ENCODE measurements at places on chromosomes 2 and 18. TPM values are rescaled to one million over a fixed set of nuclear protein-coding genes. Genes with fewer than 3 reads are reported as not detected.

GRCh38 chr2:239012228-239012627 is 164.3 kb downstream of the TWIST2 start:
- DNase-seq, result no peak
- no peak overlapping the region for H3K27ac ChIP-seq
- no peaks in the 10 kb centered on the region for H3K27me3 ChIP-seq
- H3K4me3 ChIP-seq, result no peak overlapping the region

- H3K27ac ChIP-seq, result no peak overlapping the region
- H3K27me3 ChIP-seq, result no peaks in the 10 kb centered on the region
- no peaks in the 10 kb centered on the region for H3K36me3 ChIP-seq
- DNase-seq, result no peak
- H3K4me1 ChIP-seq, result no peaks in the 10 kb centered on the region
Observed at GRCh38 chr2:34570266-34570872, 971.3 kb upstream of the FAM98A start.

DNA sequence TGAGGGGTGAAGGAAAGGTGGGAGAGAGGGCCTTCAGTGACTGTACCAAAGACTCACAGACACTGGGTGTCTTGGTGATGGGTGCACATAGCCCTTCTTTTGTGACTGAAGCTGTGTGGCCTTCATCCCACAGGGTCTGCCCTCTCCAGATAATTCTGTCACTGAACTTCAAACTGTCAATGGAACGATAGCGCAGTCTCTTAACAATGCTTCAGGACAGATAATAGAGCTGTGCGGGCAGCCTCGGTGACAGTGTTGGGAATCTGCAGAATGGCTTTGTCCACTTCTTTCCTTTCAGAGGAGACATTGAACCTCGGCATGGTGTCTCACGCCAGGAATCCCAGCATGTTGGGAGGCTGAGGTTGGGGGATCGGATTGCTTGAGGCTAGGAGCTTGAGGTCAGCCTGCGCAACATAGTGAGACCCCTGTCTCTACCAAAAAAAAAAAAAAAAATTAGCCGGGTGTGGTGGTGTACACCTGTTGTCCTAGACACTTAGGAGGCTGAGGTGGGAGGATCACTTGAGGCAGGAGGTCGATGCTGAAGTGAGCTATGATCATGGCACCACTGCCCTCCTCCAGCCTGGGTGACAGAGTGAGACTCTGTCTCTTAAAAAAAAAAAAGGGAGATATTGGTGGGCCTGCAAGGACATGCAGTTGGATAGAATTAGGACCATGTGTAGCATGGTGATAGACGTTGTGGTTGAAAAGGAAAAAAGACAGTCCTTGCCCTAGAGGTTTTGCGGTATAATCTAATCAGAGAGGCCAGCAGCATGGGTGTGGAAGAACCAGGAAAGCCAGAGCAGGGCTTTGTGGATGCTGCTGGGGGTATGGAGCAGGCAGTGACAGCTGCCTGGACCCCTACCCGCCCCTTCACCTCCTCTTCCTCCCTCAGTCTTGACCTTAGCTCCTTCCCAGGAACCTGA is 91.4 kb downstream of the LDLRAD4 start:
- DNase-seq, result no peak
- H3K27ac ChIP-seq, result no peak overlapping the region
- H3K4me1 ChIP-seq, result peaks cover 43% of the 10 kb centered on the region

DNA sequence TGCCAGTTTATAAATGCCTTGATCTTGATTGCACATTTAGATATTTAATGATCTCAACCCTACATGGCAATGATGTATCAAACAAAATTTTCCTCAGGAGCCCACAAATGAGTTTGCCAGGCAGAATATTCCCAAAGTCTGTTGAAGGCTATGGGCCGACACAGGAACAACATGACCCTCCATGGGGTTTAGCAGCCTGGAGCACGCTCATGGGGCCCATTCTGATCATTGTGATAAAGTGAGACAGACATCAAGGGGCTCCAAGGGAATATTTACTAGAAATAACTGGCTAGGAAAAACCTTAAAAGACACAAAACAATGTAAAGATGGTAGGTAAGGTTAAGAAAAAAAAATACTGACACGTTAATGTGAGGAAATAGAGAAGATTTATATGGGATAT is 485.4 kb downstream of the PLCL1 start:
- H3K4me1 ChIP-seq, result no peaks in the 10 kb centered on the region
- peaks cover 15% of the 10 kb centered on the region for H3K27me3 ChIP-seq
- DNase-seq, result no peak
- H3K4me3 ChIP-seq, result no peak overlapping the region
- H3K27ac ChIP-seq, result no peak overlapping the region

DNA sequence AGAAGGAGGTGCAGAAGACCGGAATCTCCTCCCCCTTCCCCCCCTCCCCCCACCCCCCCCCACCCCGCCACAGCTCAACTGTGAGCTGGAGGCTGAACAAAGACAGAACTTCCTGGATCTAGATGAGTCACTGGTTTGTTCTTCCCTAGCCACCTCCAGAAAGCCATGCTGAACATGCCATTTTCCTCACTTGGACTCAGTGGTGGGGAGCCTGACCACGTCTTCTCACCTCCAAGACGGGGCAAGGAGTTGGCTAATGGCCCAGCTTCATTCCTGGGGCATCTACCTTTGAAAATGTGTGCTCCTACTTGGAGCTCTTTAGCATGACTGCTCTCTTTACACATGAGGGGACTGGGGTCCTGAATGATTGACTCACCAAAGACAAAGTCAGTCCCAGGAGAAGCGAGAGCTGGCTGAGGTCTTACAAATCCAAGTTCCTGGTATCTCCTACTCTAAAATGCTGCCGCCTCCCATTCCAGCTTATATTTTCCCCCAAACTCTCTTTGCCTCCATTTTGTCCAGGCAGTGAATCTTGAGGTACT is 22.6 kb upstream of the FZD5 start:
- no peaks in the 10 kb centered on the region for H3K36me3 ChIP-seq
- no peak for DNase-seq
- H3K4me1 ChIP-seq, result no peaks in the 10 kb centered on the region
- H3K27ac ChIP-seq, result no peak overlapping the region
- H3K27me3 ChIP-seq, result peaks cover 2% of the 10 kb centered on the region

DNA sequence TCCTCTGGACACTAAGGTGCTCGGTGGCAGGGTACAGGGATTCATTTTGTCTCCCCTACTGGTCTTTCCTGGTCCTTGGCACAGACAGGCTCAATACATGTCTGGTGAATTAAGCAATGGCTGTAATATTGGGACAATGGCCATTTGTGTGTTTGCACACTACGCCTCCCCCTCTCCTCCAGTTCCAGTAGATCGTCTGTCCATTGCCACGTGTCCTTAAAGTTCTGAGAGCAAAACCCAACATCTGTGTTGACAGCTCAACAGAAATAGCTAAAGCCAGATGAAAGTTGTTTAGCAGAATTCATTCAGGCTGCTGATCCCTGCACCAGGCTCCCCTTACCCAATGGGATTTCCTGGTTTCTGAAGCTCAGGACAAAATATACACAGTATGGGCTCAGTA is 9.0 kb upstream of the FABP1 start:
- H3K27me3 ChIP-seq, result peaks cover 19% of the 10 kb centered on the region
- H3K4me1 ChIP-seq, result no peaks in the 10 kb centered on the region
- no peak for DNase-seq
- no peak overlapping the region for H3K27ac ChIP-seq

GRCh38 chr2:147782141-147782930 is 62.5 kb upstream of the ACVR2A start:
- no peaks in the 10 kb centered on the region for H3K4me1 ChIP-seq
- H3K27me3 ChIP-seq, result peaks cover 2% of the 10 kb centered on the region
- no peak overlapping the region for H3K4me3 ChIP-seq

DNA sequence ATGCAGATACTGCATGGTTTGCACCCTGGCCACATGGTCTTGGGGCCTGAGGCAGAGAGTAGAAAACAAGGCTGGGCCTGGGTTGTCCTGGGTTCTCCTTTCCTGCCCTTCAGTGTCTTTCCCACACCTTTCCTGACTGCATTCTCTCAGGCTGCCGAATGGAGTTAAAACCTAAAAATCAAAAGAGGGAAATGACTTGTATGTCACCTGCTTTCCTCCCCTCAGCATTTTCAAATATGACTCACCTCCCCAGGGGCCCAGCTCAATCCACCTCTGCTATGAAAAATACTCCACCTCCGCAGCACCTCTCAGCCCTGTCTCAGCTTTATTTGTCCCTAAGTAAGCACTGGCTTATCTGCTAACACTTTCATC is 457.8 kb upstream of the MEX3C start:
- DNase-seq, result no peak
- no peak overlapping the region for H3K4me3 ChIP-seq
- no peak overlapping the region for H3K27ac ChIP-seq
- H3K27me3 ChIP-seq, result no peaks in the 10 kb centered on the region
- no peaks in the 10 kb centered on the region for H3K36me3 ChIP-seq

GRCh38 chr2:120787822-120788700 is 52.4 kb downstream of the GLI2 start:
- DNase-seq, result no peak
- H3K4me1 ChIP-seq, result peaks cover 3% of the 10 kb centered on the region
- no peak overlapping the region for H3K4me3 ChIP-seq
- H3K36me3 ChIP-seq, result no peaks in the 10 kb centered on the region

GRCh38 chr2:60529785-60530627 is 23.4 kb downstream of the BCL11A start:
- no peak overlapping the region for H3K27ac ChIP-seq
- H3K4me3 ChIP-seq, result no peak overlapping the region
- peaks cover 1% of the 10 kb centered on the region for H3K4me1 ChIP-seq
- H3K27me3 ChIP-seq, result peaks cover 49% of the 10 kb centered on the region
- DNase-seq, result no peak
- H3K36me3 ChIP-seq, result no peaks in the 10 kb centered on the region

DNA sequence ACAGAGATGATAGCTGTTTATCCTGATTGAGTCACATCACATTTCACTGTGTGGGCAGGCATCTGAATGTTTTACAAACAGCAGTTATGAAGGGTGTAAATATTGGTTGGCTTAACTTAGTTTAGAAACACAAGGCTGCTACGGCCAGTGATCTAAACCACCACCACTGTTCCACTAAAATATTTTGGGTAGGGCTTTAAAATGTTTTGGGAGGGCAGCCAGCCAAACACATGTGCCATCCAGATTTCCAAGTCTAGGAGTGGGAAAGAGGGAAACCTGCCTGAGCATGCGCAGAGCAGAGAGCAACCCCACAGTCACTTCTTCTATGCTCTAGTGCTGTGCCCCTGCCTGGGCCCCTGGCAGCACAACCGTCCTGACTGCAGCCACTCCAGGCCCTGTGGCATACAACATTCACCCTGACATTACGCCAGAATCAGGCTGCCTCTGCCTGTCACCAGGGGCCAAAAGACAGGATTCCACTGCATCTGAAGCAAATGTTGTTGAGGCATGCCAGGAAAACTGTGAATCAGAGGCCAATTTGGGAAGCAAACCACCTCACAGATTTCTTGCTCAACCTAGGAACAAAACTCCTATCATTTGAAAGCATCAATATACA is 74.8 kb upstream of the COL5A2 start:
- H3K27me3 ChIP-seq, result no peaks in the 10 kb centered on the region
- H3K4me3 ChIP-seq, result no peak overlapping the region
- H3K36me3 ChIP-seq, result no peaks in the 10 kb centered on the region
- DNase-seq, result no peak

Gene KCNF1
- total RNA-seq, result not detected

Gene POTEC
- not detected for total RNA-seq

Measured in activated T-helper 2 cell treated with anti-CD3 and anti-CD28 coated beads, Interferon-gamma antibody, Interleukin-2, Interleukin-4, amounts not matched to agents 10 μg/mL and 5 μg/mL and 100 μg/mL, durations not matched to agents 14 hours and 24 hours and 36 hours (primary cell).